ENCODE measurements at places on chromosomes 16 and 17. TPM values are rescaled to one million over a fixed set of nuclear protein-coding genes. Genes with fewer than 3 reads are reported as not detected.

Gene CSNK2A2
- 35.5 TPM for total RNA-seq

Gene CCL17
- total RNA-seq = not detected

Gene COIL
- 8.1 TPM for total RNA-seq

Gene GHDC
- total RNA-seq = 7.0 TPM

Gene USP43
- 0.12 TPM for total RNA-seq

Gene KREMEN2
- not detected for total RNA-seq

Gene SEC14L5
- 31.4 TPM for total RNA-seq

Gene C17orf78
- total RNA-seq = not detected

Gene TERB1
- total RNA-seq = not detected

Gene TNFRSF17
- not detected for total RNA-seq

Gene CD300A
- 1.9 TPM for total RNA-seq

Gene DHRS11
- 13.5 TPM for total RNA-seq

Data from left ventricle myocardium superior (tissue), 1 donor.